ENCODE measurements at places on chromosomes 13 and 19.

DNA sequence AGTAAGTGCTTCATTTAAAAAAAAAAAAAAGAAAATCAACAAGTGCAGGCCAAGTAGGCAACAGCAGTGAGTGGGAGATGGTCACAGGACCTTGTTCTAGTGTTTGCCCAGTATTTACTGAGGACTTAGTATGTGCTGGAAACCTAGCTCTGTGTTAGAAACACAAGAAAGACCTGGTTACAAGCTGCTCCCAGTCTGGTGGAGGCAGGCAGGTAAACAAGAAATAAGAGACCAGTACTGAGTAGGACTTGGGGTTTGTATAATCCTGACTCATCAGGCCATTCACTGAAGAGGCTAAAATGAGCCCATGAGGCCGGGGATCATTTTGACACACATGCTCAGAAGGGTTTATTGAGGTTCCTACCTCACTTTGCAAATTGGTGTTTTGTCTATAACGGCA lies 21.5 kb upstream of the SERPINE3 start:
- no peak for DNase-seq

DNA sequence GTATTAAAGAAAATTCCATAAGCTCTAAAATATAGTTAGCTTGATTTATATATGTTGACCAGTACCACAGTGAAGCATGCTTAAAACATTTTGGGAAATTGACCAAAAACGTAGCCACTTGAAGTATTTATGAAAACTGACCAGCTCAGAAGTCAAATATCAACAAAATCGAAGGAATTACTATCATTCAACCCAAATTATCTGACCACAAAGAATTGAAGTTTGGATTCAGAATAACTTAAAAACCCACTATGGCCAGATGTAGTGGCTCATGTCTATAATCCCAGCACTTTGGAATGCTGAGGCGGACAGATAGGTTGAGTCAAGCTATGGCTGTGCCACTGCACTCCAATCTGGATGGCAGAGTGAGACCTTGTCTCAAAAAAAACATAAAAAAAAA lies 31.9 kb downstream of the GPALPP1 start:
- DNase-seq, result no peak

DNA sequence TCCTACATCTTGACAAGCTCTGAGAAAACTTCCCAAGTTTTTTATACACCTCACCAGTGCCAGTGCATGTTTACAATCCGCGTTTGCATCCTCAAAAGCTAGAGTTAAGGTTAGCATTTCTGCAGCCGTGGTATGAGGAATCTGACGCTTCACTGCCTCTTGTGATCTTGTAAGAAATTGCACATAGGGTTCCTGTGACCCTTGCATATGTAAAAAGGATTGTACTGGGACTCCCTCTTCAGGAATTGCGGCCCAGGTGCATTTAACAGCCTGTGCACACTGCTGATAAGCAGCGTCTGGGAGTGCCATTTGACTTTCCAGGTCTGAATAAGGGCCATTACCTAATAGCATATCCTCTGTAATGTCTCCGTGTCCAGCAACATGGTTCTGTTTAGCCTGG lies 15.3 kb downstream of the FPR3 start:
- no peak for DNase-seq

DNA sequence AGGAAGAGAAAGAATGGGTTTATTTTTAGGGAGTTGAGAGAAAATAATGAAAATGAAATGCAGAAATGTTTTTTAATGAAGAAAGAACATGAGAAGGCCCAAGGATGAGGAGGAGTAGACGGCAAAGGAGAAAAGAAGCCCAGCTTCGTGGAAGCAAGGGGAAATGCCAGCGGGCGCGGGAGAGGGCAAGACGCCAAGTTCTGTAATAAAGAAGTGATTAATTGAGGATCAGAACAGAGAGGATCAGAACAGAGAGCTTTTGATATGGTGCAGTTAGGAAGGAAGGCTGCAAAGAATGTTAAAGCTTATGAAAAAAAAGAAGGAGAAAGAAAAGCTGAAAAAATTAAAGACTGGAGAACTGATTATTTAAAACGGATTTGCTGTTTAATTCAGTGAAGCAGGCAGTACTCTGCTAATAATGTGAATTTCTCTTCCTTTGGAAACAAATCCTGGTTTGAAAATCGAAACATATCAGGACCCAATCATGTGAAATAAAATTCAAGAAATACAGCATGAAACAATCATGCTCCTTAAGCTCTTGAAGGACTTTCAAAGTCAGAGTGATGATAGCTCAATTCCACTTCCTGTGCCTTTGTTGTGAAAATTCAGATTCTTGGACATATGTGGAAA lies 99.3 kb upstream of the SOX1 start:
- DNase-seq, result no peak

DNA sequence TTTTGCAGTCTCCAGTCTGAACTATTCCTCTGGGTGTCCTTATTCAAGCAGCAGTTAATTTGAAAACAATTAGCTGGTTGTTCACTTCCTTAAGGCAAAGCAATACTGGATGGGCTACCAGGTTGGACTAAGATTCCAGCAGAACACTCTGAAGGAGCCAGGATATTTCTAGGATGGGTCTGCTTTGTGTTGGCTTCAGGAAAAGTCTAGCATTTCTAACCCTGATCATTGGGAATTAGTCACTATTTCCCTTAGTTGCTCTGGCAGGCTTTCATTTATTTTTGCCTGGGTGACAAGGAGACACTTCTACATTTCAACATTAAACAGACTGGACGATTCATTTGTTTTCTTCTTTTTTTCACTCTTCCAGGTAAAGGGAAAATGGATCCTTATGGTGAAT lies 228.4 kb downstream of the ENOX1 start:
- DNase-seq, result no peak

GRCh38 chr19:46551164-46551563 lies 50.0 kb upstream of the CALM3 start:
- DNase-seq, result no peak

DNA sequence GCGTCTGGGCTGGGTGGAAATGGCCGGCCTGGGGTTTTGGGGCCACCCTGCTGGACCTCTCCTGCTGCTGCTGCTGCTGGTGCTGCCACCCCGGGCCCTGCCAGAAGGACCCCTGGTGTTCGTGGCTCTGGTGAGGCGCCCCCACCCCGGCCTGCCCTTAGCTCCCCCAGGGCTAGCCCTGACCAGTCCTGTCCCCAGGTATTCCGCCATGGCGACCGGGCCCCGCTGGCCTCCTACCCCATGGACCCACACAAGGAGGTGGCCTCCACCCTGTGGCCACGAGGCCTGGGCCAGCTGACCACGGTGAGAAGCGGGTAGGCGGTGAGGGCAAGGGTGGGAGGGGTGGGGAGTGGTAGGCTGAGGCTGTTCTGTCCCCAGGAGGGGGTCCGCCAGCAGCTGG lies at the start of gene ACP4:
TSS of gene ACP4 (plus strand) at position 20 of the 400 bp plus-strand sequence. CDS start at position 20, 0 bp downstream.
- DNase-seq, result no peak

- no peak for DNase-seq
Observed at GRCh38 chr19:10998045-10998533, 37.3 kb downstream of the SMARCA4 start.

- peak; percentile 91 for DNase-seq
Observed at GRCh38 chr19:511101-511851, 4.0 kb downstream of the TPGS1 start.

GRCh38 chr13:73001971-73002370 lies 56.8 kb upstream of the KLF5 start:
- no peak for DNase-seq
